ENCODE measurements at places on chromosomes 16 and 17.

DNA sequence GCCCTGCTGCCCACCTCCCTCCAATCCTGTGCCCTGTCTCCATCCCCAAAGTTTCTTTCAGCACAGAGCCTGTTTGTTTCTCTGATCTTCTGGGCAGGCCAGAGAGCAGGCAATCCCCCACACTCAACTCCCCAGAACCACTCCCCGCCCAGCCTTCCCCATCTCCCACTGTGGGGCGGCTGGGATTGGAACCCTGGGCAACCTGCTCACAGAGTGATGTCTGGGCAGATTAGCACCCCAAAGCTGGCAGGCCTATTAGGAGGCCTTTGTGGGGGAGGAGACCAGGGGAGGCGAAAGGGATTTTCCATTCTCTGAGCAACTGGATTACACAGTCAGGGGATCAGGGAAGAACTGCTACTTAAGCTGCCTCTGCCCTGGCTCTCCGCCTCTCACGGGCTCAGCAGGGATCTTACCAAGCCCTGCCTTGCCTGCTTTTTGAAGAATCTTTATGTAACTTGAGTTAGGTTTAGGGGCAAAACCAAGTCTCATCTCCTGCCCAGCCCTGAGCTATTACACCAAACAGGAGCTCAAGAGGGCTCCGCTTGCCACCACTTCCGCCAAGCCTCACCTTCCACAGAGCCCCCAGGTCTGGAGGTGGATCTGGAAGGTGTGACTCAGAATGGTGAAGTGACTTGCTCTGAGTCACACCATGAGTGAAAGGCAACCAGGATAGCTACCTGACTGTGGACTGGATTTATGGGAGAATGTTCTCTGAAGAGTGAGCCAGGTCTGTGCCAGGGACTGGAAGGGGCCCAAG lies 16.0 kb upstream of the LHX1 start:
- no peak for DNase-seq

DNA sequence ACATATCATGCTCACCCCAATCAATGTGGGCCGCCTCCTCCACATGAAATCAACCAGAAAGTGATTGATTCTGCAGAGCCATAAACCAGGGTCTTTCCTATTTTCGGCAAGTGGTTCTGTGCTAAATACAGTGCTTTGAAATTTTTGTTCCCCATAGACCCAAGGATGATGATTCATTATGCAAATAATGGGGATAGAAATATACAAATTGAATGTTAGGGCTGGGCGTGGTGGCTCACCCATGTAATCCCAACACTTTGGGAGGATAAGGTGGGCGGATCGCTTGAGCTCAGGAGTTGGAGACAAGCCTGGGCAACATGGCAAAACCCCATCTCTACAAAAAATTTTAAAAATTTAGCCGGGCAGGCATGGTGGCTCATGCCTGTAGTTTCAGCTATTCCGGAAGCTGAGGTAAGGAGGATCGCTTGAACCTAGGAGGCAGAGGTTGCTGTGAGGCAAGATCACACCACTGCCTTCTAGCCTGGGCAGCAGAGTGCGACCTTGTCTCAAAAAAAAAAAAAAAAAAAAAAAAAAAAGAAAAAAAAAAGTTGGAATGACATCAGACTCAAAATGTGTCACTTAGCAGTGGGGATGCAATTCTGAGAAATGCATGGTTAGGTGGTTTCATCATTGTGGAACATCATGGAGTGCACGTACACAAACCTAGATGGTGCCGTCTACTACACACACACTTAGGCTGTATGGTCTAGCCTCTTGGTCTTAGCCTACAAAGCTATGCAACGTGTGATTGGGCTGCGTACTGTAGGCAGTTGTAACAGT lies 581.7 kb downstream of the MAF start:
- no peak for DNase-seq

DNA sequence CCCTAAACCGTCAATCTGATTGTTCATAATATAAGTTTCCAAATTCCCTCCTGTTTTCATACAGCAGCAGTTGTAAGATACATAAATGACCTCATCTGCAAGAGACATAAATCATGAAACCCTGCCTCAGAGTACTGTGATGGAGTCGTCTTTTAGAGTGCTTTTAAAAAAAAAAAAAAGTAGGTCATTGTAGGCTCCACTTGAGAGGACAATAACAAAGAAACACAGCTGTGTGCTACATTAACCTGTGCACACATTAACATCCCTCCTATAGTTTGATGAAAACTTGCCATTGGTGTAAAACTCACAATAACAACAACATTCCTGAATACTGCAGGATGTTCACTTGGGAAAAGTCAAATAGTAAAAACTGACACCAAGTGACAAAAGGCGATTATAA lies 56.5 kb downstream of the XPO6 start:
- DNase-seq = no peak

DNA sequence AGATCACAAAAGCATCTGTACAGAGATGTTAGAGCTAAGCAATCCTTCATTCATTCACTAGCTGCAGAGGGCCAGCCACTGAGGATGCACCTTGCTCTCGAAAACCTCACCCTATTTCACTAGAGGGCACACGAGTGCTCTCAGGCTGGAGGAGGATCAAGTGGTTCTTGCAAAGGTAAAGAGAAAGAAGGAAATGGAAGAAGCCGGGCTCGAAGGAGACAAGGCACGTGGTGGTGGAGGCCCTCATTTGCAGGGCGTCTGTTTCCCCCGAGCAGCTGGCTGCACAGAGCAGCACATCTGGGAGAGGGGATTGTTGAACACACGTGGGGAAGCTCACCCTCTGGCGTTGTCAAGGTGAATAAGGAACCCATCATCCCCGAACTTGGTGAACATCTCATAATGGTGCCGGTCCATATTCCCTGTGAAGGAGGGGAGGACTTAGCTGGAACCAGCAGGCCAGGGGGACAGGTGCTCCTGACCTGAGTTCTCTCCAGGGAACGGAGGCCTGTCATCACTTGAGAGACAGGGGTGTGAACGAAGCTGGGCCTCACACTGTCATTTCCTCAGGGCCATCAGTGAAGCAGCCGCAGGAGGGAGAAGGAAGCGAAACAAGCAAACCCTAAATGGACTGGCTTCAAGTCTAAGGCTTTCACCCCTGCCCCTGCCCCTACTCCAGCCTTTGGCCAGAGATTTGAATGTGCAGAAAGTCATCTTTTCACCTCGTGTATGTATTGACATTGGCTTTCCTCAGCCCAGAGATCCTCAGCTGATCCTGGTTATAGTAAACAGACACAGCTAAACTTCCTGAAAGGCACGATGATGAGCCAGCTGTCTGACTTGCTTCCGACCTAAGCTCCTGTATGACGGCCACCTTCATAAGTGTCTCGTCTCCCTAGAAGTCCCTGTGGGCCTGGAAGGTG lies 27.6 kb downstream of the PRKAR1A start:
- no peak for DNase-seq

DNA sequence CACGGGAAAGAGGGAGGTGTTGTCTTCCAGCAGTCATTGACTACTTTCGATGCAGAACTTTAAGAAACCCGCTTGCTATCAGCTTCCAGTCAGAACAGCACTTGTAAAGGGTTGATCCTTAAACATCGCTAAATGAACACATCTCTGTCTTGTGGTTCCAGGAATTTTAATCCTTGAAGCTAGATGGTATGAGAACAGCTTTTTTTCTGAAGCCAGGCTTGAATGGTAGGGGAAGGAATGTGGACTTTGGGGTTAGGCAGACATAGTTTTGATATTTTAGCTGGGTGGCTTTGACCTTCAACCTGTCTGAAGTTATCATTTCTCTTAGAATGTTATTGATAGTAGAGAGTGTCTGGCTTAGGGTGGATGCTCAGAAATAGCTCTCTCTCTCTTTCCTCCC lies 81.1 kb downstream of the RGS9 start:
- no peak for DNase-seq

Measured in nucleus accumbens (tissue), 56 donors.